ENCODE measurements at places on chromosomes 2 and 18. TPM values are rescaled to one million over a fixed set of nuclear protein-coding genes. Genes with fewer than 3 reads are reported as not detected.

The TSGA10 gene
- total RNA-seq = 5.5 TPM

The PSD4 gene
- 1.3 TPM for total RNA-seq

The ZNF892 gene
- total RNA-seq = 3.9 TPM

GRCh38 chr2:40642237-40642636 is 190.3 kb upstream of the SLC8A1 start:
- DNase-seq = no peak

DNA sequence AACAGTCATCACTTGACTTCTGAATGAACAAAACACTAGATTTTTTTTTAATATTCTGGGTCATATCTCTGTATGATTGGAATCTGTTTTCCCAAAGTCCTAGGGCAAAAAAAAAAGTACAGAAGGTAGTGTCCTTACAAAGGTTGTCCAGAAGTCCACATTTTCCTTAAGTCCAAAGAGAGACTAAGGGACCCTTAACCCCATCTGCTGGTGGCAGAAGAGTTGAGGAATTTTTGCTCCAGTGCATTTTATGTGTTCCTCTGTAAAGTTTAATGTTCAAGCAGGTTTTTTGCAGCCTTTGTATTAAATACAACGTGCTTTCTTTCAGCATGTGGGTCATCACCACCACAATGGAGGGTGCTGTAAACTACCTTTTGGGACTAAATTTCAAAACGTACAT is 215.9 kb downstream of the SP3 start:
- no peak for DNase-seq

DNA sequence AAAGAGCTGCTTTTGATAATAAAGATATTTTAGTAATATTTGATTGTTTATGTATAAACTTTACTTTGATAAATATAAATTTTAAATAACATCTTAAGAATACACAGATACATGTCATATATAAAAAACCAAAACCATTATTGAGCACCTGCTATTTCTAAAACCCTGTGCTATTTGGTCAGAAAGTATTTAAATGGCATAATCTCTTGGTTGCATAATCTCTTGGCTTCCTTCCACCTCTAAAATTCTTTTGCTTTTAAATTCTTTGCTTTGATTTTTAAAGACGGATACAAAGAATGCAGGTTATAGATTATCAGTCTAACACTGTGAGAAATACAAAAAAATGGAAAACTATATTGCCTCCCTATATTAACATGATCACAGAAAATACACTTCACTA is 36.9 kb downstream of the ACMSD start:
- DNase-seq = no peak

- DNase-seq = no peak
These were observed 685.1 kb upstream of the SLC8A1 start for GRCh38 chr2:41137031-41137430.

DNA sequence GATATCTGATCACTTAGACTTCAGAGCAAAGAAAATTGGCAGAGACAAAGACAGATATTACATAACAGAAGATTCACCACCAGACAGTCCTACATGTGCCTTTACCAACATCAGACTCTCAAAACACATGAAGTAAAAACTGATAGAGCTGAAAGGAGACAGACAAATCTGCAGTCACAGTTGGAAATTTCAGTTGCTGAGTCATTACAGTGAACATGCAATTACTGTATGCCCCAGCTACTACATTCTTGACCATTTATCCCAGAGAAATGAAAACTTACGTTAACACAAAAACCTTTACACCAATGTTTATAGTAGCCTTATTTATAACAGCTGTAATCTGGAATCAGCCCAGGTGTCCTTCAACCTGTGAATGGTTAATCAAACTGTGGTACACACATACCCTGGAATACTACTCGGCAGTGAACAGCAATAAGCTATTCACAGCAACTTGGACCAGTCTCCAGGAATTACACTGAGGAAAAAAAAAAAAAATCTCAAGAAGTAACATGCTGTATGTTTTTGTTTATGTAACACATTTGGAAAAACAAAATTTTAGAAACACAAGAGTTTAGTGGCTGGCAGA is 7.5 kb upstream of the SCLY start:
- no peak for DNase-seq

- no peak for DNase-seq
These were observed 28.4 kb upstream of the PTMA start for GRCh38 chr2:231679908-231680284.

- no peak for DNase-seq
These were observed 113.2 kb upstream of the CHAC2 start for GRCh38 chr2:53654396-53654795.

DNA sequence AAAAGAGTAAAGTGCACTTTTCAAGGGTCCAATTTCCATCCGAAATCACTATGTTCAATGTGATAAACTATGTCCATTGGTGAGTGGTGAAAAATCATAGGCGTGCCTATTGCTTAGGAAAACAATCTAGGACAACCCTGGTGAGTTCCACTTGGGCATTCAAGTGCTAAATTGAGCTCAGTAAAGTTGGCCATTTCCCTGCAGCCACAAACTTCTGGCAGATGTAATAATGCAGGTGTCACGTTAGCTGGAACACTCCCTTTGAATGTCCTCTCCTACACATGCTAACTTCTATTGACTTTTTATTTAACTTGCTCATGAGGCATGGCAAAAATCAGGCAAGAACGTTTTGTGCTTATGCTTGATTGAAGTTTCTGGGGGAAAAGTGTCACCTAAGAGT is 67.1 kb downstream of the CPS1 start:
- DNase-seq = no peak

- no peak for DNase-seq
These were observed 36.3 kb downstream of the BMP10 start for GRCh38 chr2:68834737-68835376.

DNA sequence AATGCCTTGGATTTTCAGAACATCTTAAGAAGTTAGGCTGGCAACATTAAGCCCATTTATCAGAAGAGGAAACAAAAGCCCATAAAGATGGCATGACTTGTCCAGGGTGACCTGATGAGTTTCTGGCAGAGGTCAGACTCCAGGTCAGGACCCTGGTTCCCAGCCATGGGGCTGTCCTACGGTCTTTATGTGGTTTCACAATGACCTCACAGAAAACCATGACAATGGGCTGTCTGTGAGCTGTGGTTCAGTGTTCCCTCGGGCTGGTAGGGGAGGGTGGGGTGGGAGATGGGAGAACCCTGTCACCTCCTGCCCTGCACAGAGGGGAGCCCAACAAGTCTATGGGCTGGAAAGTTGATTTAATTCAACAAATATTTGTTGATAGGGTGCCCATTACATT is 101.8 kb downstream of the LOXHD1 start:
- DNase-seq = no peak

DNA sequence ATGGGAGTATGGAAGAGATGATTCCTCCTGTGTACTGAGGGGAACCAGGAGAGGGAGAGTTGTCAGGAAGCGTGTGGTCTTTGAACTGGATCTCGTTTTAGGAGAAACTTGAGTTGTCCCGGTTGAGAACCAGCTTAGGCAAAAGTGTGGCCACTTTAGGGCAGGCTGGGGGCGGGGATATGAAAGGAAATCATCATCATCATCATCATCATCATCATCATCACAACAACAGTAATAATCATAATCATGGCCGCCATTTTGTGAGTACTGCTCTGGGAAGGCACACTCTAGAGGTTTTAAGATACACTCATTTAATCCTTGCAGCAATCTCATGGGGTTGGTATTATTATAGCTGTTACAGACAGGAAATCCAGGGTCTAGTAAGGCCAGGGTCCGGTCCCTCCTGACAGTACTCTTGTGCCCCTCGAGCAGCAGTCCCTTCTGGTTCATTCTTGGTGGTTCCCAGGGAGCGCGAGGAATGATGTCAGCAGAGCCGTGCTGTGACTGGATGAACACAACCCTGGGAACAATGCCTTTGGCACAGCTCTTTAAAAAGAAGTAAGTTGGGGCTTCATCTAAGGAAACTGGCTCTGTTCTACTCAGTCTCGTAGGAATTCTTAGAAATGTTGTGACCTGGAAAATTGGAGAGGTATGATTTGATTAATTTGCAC is 33.8 kb downstream of the PARD3B start:
- DNase-seq = no peak

DNA sequence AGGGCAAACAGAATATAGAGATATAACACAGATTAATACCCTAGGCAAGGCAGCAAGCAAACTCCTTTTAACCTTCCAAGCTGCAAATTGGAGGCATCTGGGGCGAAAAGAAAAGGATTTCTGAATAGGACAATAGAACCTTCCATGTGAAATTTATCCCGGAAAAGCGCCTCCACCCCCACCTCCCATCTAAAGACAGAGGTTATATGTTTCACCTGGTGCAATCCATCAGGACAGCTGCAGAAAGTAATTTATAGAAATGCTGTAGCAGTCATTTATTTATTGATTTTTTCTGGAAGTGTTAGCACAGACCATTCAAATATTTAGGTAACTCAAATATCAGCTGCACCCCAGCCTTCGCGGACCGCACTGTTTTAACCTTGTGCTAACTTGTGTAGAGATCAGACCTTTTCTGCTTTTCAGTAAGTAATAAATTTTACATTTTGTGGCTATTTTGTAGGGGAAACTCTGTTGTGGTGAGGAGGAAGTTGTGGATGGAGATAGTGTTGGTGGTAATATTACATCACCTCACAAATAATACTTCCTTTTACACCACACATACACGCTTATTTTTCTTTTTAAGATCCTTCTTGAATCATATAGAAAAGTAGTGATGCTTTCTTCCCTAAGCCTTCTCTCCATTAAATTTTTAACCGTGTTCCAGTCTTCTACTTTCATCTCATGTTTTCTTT is 919.3 kb upstream of the CDH2 start:
- no peak for DNase-seq

- no peak for DNase-seq
These were observed 9.4 kb downstream of the BCL11A start for GRCh38 chr2:60544062-60544461.

DNA sequence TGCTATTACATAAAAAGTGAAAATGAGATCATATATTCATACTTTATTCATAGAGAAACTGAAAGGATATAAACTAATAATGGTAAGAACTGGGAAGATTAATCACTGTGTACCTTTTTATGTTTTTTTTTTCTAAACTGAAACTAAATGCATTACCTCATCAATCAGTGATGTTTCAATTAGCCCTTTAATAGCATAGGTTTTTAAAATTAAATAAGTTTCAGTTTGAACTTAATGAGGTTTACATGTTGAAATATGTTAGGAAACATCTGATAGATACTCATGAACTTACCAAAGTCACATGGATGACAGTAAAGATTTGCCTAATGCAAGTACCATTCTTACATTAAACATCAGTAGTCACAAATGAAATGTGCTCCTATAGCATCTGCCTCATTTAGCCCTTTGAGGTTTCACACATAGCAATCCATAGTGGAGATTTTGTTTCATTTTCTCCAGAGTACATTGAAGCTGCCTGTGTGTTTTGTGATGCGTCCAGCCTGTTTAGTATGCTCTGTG is 8.9 kb downstream of the MAPRE2 start:
- DNase-seq = no peak

DNA sequence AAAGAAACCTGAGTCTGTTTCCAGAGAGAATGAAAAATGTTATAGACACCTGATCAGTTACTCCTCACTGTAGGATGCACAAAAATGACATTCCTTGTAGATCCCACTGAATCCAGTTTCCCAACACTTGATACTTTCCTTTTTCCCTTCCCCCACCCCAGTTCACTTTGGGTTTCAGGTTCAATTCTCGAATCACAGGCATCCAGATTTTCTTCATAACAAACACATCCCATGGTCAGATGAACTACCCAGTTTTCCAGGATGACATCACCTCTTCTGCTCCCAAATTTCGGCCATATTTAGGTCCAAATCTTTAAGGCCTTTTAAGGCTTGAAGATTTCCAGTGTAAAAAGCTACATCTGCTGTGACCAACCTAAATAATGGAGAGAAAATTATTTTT is 51.5 kb downstream of the UGP2 start:
- no peak for DNase-seq

GRCh38 chr2:23803965-23804542 is 122.9 kb downstream of the ATAD2B start:
- DNase-seq = no peak

- DNase-seq = no peak
These were observed 79.0 kb downstream of the CIB4 start for GRCh38 chr2:26561918-26562810.

Data from glomerular endothelial cell (primary cell).